ENCODE measurements at places on chromosomes 6 and 20.
A peak's percentile ranks its signal among the peaks of the same experiment; 100 is the strongest.

DNA sequence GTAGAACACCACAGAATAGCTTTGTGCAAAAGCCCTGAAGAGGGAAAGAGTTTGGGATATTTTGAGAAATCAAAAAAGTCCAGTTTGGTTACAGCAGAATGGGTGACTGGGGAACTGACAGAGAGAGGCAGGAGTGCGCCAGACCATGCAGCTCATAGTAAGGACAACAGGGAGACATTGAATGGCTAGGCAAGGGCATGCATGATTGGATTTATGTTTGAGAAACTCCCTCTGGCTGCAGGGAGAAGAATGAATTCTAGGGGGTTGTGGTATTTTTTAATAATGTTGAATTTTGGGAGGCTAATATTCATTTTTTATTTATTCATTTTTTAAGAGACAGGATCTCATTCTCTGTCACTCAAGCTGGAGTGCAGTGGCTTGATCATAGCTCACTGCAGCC lies 49.9 kb downstream of the TGM2 start:
- no peak for DNase-seq

- no peak for DNase-seq
Observed at GRCh38 chr6:46469021-46469420, 22.2 kb downstream of the RCAN2 start.

GRCh38 chr20:38033330-38034107 lies at the start of the genes RPRD1B and TTI1:
Gene RPRD1B (plus strand): TSS chr20:38033746. CDS start chr20:38033948, 202 bp downstream.
Gene TTI1 (minus strand): TSS chr20:38033456. CDS start chr20:38013816, 19,640 bp downstream.
- DNase-seq, result peak; percentile 94

DNA sequence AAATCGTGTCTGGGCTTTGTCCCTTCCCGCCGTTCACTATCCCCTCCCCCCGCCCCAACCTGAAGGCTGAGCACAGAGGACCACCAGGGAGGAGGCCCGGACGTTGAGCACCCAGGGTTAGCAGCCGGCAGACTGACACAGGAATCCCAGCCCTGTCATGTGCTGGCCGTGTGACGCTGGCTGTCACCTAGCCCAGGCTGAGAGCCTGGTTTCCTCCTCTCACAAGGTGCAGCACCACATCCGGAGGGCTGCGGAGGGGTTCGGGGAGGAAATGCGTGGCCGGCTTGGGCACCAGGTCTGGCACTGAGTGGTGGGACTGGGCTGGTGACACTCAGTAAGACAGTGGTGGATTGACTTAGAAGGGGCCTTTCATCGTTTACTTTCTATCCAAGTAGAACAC lies 4.6 kb upstream of the LSM14B start:
- peak; percentile 85 for DNase-seq

GRCh38 chr6:71473926-71474325 lies 185.3 kb downstream of the OGFRL1 start:
- no peak for DNase-seq

- DNase-seq, result no peak
Observed at GRCh38 chr6:150099953-150100352, 31.0 kb upstream of the ULBP3 start.

GRCh38 chr20:51462566-51463276 lies 79.8 kb downstream of the NFATC2 start:
- DNase-seq, result no peak

GRCh38 chr20:62764156-62764935 lies 31.9 kb upstream of the MRGBP start:
- no peak for DNase-seq

GRCh38 chr6:166598441-166599138 lies 12.1 kb upstream of the RAMACL start:
- DNase-seq, result no peak

GRCh38 chr6:154821638-154822037 lies 88.4 kb downstream of the SCAF8 start:
- DNase-seq, result no peak

DNA sequence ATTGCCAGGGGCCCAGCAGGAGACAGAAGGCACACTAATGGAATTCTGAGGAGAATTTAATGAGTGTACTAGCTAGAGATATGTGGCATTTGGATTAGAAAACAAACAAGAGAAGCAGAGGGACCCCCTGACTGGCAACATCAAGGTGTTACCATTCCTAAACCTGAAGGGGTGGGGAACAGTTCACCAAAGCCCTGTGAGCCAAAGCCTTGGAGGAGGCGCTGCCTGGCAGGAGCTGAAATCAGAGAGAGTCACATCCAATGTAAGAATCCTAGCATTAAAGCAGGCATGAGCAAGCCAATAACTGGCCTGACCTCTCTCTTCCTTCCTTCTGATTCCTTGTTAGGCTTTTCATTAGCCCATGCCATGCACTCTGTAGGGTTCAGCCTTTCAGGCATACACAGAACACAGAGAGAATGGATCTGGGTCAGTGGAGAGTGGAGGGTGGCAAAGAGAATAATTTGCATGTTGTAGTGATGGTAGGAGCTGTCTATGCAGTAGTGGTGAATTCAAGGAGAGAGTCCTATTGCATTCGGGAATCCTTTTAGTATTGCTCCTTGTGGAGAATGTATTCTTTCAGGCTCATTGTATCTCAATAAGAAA lies 367.2 kb upstream of the MAN1A1 start:
- DNase-seq, result no peak

GRCh38 chr20:62773845-62774714 lies 22.2 kb upstream of the MRGBP start:
- no peak for DNase-seq

DNA sequence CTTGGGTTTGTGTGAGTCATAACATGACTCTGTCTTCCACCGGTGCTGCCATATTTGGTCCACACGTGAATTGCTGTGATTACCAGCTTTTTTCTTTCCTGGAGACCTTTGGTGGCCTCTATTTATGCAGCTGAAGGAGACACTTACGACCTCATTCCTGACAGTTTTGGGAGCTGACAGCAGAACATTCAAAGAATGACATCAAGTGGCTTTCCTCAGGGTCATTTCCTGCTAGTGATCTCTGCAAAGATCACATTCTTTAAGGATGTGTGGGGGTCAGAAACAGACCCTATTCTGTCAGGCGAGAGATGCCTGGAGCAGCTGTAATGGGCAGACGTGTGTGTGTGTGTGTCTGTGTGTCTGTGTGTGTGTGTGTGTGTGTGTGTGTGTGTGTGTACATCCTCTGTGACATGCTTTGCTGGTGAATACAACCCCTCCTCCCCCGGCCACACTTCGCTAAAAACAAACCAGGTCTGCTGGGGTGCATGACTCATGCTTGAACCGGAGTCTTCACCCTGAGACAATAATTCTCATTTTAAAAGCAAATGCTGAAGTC lies 115.6 kb downstream of the TMEM170B start:
- peak; percentile 71 for DNase-seq

DNA sequence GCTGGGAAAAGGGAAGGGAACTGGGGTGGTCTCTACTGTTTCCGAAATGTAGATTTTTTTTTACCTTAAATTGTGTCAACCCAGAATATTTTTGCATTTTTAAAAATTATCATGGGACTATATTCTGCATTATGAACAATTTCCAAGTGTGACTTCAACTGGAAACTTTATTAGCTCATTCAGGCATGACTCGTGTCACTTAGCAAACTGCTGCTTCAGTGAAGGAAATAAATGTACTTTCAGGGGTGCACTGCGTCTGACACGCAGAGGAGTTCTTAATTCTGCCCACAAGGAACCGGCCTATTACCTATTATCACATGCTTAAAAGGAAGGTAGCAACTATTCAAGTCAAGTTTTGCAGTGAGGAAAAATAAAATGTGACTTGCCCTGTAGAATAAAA lies 291.3 kb upstream of the PRDM1 start:
- no peak for DNase-seq

GRCh38 chr6:56490993-56491392 lies 151.7 kb downstream of the DST start:
- no peak for DNase-seq

DNA sequence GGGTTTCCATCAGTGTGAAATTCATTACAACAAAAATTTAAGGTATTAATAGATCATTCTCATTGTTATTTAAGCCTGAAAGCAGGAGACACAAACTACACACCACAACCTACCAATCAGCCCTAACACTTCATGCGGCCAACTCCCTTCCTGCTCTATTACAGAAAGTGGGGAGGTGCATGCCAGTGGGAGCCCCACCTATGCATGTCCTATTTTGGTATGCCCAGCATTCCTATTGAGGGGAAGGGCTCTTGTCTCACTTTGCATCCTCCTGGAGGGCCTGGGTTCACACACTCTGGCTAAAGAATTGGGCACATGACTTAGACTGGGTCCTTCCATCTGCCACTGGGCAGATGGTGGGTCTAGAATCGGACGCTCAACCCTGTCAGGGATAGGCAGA lies 450.0 kb downstream of the PTPRT start:
- DNase-seq, result no peak

GRCh38 chr20:14337400-14338171 lies at the start of gene FLRT3:
Gene FLRT3 (minus strand): TSS chr20:14337612. CDS start chr20:14327506, 10,106 bp downstream.
- DNase-seq, result peak; percentile 10

DNA sequence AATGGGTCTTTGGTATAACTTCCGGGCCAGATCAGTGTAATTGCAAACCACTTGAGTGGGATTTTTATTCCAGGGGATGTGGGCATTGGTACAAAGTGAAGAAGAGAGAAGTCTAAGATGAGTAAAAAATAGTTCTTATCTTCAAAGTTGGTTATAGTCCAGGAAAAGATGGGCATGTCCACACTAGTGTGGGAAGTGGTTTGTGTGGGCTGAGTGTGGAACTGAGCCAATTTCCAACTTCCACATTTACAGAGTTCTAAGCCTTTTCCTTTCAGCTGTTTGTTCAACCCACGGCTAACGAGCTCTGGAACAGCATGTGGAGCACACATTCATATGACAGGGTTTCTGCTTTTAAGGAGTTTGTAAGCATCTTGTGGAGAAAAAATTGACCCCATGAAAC lies 72.3 kb upstream of the IFNGR1 start:
- peak; percentile 30 for DNase-seq

DNA sequence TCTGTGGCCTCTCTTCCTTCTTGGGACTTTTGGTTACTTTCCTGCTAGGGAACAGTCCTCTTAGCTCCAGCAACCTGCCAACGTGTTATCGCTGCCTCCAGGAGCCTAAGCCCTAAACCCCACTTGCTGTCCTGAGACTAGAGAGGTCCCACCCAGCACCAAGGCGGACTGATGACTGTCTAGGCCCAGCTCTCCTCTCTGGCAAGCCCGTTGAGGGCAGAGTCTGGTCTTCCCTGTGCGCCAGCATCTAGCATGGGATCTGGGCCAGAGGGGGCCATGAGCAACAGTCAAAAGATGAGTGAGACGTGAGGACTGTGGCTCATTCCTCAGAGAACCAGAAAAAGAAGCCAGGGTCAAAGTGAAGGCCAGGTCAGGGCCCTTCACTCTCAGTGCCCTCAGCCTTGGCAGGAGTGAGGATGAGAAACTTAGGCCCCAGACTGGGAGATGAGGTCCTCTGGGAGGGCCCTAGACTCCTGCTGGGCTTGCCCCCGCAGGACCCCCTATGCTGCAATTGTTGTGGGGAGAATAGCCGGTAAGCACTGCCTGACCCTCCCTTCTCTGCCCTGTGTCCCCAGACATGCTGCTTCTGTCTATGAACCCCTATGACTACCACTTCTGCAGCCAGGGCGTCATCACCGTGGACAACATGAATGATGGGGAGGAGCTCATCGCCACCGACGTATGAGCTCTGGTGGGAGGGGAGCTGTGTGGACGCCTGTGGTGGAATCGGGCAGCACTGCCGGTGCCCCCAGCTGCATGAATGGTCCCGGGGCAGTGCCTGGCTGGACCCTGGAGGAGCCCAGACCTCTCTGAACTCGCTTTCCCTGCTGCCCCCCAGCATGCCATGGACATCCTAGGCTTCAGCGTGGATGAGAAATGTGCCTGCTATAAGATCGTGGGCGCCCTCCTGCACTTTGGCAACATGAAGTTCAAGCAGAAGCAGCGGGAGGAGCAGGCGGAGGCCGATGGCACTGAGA lies 30.9 kb downstream of the MYH7B start:
- DNase-seq, result no peak

DNA sequence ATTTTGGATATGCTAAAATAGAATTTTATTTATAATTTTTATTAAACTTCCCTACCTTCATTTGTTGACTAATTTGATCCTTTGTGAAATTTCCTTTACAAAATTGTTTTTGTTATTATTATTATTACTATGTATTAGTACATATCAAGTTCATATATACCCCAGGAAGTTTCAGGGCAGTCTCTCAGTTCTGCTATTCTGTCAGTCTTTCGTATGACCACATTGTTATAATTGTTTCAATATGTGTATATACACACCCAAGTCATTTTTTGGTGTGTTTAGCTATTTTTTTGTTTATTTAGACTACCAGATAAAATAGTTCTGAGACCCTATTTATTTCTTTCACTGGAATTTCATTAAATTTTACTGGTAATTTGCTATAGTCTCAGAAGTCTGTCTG lies 72.1 kb downstream of the NKAIN2 start:
- DNase-seq, result no peak

GRCh38 chr6:37731371-37731770 lies 33.7 kb upstream of the MDGA1 start:
- DNase-seq, result no peak

DNA sequence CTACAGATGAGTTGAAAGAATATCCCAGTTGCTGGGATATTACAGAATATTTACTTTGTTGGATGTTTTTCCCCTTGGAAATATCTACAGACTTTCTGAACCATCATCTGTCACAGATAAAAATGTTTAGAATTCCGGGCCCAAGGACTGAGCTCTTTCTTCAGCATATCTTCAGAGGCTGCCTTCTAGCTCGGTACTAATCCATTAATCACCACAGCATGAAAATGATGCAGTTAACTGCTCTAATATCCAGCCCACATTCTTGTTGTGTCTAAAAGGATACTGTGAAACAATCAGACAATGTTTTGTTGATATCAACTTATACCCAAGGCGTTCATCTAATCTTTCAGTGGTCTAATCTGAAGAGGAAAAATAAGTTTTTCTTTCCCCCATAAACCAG lies 247.4 kb downstream of the TBC1D32 start:
- DNase-seq, result no peak

DNA sequence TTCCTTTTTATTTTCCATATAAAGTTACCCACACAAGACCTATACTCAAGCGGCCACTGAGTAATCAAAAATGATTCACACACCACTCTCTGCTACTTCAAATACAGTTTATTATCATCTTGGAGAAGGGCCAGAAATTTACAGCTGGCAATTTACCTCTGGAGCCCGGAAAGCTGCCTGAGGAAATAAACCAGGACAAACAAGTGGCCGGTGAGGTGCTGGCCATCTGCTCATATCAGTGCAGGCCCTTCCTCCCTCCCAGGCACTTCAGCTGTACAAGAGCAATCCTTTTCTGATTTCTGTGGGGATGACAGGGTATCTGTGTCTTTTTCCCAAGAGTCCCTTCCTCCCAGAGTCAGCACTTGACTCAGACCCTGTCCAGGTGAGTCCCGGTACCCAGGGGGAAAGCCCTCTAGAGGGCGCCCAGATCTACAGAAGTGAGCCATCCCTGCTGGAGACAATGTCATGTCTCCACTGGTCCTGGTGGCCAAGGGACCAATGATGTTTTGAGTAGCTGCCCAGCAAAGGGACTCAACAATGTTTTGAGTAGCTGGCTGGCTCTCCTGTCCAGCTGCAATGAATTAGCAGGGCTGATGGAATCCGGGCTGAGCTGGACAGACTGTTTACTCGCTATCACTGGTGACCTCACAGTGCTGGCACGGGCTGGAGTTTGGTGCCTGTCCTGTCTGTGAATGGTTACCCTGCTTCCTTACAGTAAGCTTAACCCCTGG lies 23.6 kb downstream of the LRP11 start:
- peak; percentile 71 for DNase-seq

- DNase-seq, result no peak
Observed at GRCh38 chr6:43582911-43583310, 6.9 kb downstream of the POLH start.

Measured in activated CD4-positive, alpha-beta memory T cell treated with anti-CD3 and anti-CD28 coated beads for 36 hours (primary cell).